ENCODE measurements at places on chromosomes 13 and 19. TPM values are rescaled to one million over a fixed set of nuclear protein-coding genes. Genes with fewer than 3 reads are reported as not detected.

Gene SERTM1
- total RNA-seq = 5.8 TPM

Gene GPC5
- total RNA-seq = 1.4 TPM

Gene RASGRP4
- total RNA-seq = 0.96 TPM

Gene ZNF534
- 6.5 TPM for total RNA-seq

Gene TINCR
- 4.8 TPM for total RNA-seq

Gene NPAS1
- not detected for total RNA-seq

Gene USHBP1
- total RNA-seq = 1.2 TPM

Gene ZNF723
- total RNA-seq = 1.2 TPM

Gene ZNF878
- 1.9 TPM for total RNA-seq

Gene CNN1
- total RNA-seq = 1,035 TPM

Gene GRK1
- total RNA-seq = not detected

Gene ZNF582
- total RNA-seq = 11.3 TPM

Gene RXFP2
- total RNA-seq = 0.24 TPM

Gene KLHL1
- 1.4 TPM for total RNA-seq

Gene DNAJC15
- total RNA-seq = 22.9 TPM

Gene FGF22
- total RNA-seq = 0.24 TPM

Gene PLIN4
- 0.96 TPM for total RNA-seq

GRCh38 chr13:30082391-30082790, 225.0 kb downstream of the KATNAL1 start:
- no peak for DNase-seq

- no peak for DNase-seq
These were observed 617.7 kb upstream of the SLITRK1 start for GRCh38 chr13:84500016-84500415.

DNA sequence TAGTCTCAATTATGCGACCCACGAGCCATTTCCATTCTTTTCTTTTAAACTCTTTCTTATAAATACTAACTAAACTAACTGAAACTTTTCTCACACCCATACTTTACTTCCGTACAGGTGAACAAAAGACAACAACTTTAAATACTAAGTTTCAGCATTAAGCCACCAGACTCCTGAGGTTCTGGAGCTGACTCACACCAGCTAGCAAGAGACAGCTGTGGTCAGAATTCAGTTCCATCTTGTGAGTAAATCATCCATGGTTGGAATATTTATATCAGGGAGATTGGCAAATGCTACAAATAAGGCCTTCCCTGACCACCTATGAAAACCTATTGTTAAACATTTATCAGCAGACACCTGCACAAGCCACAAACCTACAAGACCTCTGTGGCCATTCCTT, 897.0 kb downstream of the EFNB2 start:
- peak; percentile 64 for DNase-seq

DNA sequence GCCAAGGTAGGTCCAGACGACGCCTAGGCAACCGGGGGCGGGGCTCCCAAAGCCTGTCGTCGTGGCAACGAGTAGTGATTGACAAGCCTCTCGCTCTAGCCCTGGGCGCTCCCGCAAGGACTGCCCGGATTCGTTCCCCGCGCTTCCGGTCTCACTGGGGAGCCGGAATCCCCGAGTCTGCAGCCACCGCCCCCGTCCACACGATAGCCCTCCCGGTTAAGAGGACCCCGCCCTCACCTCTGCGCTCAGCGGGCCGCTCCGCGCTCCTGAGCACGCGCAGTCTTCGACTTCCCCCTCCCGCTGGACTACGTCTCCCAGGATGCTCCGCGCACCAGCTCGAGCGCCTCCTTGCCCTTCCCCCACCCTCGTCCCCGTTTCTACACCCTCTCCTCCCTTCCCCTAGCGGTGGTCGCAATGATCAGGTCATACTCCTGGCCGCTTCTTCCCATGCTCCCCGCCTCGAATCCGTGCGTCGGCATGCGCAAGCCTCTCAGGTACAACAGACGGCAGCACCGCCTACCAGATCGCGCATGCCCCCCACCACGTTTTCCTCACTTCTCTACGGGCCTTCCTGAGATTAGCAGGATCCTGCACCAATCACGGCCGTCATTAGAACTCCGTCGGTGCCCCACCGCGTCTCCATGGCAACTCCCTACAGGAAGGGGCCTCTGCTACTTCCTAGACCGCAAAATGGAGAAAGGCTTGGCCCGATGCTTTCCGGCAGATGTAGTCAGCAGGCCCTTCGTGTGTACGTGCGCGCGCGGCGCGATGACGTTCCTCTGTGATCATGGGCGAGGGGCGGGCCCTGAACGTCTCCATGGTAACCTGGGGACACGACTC, at the start of gene MZF1:
Gene MZF1, minus strand, starts transcription at position 518 of the 840 bp plus-strand sequence. CDS start 1,946 bp downstream, outside the sequence.
- peak; percentile 100 for DNase-seq

- peak; percentile 25 for DNase-seq
These were observed 3.5 kb upstream of the EID2 start for GRCh38 chr19:39543477-39543857.

- no peak for DNase-seq
These were observed 57.2 kb downstream of the NHLRC3 start for GRCh38 chr13:39095500-39095899.

DNA sequence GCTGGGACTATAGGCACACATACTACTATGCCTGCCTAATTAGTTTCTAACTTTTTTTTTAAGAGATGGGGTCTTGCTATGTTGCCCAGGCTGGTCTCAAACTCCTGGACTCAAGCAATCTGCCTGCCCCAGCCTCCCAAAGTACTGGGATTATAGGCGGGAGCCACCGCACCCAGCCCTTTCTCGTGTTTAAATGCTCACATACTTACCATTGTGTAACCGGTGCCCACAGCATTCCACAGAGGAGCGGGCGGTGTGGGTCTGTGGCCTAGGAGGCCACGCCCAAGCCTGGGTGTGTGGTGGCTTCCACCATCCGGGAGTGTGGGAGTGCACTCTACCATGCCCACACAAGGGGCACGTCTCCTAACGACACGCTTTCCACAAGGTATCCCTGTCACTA, 7.7 kb downstream of the LMNB2 start:
- no peak for DNase-seq

- DNase-seq = no peak
These were observed 6.1 kb downstream of the MZF1 start for GRCh38 chr19:58566989-58567388.

- no peak for DNase-seq
These were observed 10.7 kb upstream of the MCF2L start for GRCh38 chr13:112958127-112958989.

- no peak for DNase-seq
These were observed 2.8 kb downstream of the ARID3A start for GRCh38 chr19:928471-929202.

DNA sequence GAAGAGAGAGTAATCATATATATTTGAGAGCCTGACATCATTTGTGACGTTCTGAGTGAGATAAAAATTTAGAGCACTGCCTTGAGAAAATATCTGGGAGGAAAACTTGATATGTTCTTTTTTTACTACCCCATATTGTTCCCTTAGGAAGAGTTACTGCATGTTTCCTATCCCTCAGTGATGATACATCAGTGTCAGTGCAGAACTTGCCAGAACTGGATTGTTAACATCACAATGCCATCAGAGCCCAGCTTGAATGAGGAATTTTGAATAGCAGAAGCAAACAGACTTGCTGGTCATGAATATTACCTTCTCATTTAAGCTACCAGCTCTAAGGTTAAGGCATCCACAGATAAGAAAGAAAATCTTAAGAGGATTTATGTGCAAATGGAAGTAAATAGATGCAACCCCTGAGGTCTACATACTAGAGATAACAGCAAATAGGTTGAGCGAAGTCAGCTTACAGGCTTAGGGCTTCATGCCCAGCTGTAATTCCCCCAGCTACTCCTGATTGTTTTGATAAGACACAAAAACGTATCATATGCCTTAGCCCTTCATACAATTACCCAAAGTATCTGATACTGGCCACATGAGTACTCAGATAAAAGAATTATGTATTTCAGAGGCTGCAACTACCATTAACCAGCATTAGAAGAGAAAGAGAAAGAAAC, 313.7 kb upstream of the ATXN8OS start:
- DNase-seq = no peak

DNA sequence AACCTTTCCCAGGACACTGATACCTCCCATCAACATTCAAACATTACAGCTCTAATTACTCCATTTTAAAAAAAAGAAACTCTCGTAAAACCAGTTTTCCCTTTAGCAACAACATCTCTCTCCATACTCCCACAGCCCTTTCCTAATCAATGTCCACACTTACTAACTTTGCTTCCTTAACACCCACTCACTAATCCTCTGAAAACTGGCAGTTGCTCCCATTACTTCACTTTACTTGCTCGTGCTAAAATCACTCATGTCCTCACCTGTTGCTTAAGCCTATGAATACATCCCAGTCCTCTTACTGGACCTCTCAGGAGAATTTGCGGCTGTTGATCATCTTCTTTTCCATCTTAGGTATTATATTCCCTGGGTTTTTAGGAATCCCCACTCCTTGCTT, 44.8 kb downstream of the RBM26 start:
- DNase-seq = no peak

DNA sequence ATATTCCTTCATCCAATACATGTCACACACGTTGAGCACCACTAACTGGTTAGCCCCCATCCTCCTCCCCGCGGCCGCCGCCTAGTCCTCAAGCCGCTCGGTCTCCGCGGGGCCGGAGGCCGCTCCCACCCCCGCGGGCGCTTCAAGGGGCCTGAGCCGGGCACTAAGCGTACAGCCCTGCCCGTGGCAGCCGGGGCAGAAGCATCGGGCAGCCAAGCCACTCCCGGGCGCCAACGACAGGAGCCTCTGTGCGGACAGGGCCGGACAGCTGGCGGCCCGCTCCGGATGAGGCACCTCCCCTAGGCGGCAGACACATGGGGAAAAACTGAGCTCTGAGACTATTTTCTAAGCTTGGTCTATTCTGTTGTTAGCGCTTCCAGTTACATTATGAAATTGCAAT, 2.8 kb upstream of the ZNF543 start:
- no peak for DNase-seq

- no peak for DNase-seq
These were observed 1.2 kb downstream of the NUDT15 start for GRCh38 chr13:48038761-48039160.

GRCh38 chr13:106540613-106541012, 5.2 kb upstream of the EFNB2 start:
- no peak for DNase-seq

GRCh38 chr19:48635966-48636858, 967 bp downstream of the DBP start:
- no peak for DNase-seq

- peak; percentile 26 for DNase-seq
These were observed 1507.5 kb downstream of the OLFM4 start for GRCh38 chr13:54536112-54536511.

DNA sequence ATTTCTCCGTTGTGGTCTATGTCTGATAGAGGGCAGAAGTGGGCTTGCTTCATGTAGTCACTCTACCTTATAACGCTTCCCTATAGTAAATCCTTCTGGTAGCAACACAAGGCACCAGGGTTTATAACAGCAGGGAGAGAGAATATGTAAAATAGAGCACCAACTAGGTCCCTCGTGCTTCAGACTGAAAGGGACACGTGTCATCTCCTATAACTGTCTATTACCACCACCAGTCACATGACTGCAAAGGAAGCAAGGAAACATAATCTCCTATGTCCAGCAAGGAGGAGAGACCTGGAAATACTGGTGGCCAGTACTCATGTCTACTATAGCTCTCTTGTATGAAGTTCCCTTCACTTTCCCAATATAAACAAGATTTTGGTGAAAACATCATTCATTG, 79.2 kb downstream of the SLAIN1 start:
- DNase-seq = no peak

GRCh38 chr13:78603240-78603957, at the start of gene POU4F1:
TSS of gene POU4F1 (minus strand) at chr13:78603552. CDS start at chr13:78603326, 226 bp downstream.
- DNase-seq = no peak

- DNase-seq = no peak
These were observed 146.9 kb upstream of the UFM1 start for GRCh38 chr13:38202740-38203139.

DNA sequence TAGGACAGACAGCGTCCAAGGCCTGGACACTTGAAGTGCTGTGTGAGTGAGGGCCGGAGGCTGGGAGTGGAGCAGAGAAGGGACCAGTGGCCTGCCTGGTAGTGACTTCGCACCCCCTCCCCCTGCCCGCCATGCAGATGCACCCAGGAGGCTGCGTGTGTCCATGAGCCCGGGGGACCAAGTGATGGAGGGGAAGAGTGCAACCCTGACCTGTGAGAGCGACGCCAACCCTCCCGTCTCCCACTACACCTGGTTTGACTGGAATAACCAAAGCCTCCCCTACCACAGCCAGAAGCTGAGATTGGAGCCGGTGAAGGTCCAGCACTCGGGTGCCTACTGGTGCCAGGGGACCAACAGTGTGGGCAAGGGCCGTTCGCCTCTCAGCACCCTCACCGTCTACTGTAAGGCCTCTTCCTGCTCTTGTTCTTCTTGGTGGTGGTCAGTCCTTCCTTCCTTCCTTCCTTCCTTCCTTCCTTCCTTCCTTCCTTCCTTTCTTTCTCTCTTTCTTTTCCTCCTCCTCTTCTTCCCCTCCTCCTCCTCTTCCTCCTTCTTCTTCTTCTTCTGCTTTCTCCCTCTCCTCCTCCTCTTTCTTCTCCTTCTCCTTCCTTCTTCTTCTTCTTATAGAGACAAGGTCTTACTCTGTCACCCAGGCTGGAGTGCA, 6.0 kb upstream of the FFAR1 start:
- no peak for DNase-seq

GRCh38 chr19:1267477-1268225, 1.5 kb upstream of the CIRBP start:
- no peak for DNase-seq
